ENCODE measurements at places on chromosomes 13 and 19. TPM values are rescaled to one million over a fixed set of nuclear protein-coding genes. Genes with fewer than 3 reads are reported as not detected.

The CATSPERD gene
- total RNA-seq, result not detected

The NOVA2 gene
- 2.5 TPM for total RNA-seq

The GSX1 gene
- not detected for total RNA-seq

DNA sequence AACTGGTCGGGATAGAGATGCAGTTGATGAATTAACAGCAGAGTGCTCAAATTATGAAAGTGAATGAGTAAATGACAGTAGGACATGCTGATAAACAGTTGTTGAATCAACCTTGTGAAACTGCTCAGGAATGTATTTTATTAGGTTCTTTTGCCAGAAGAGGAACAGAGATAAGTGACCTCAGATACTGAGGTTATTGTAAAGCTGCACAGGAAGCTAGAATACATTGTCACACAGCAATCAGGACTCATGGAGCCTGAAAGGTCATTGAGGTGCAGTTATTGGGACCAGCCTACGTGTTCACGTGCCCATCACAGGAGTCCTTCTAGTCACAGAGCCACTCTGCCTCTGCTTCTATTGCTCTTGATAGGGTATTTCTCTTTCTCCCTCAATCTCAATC is 47.5 kb upstream of the MED4 start:
- H3K4me3 ChIP-seq, result no peak overlapping the region
- no peaks in the 10 kb centered on the region for H3K27me3 ChIP-seq
- H3K36me3 ChIP-seq, result no peaks in the 10 kb centered on the region

DNA sequence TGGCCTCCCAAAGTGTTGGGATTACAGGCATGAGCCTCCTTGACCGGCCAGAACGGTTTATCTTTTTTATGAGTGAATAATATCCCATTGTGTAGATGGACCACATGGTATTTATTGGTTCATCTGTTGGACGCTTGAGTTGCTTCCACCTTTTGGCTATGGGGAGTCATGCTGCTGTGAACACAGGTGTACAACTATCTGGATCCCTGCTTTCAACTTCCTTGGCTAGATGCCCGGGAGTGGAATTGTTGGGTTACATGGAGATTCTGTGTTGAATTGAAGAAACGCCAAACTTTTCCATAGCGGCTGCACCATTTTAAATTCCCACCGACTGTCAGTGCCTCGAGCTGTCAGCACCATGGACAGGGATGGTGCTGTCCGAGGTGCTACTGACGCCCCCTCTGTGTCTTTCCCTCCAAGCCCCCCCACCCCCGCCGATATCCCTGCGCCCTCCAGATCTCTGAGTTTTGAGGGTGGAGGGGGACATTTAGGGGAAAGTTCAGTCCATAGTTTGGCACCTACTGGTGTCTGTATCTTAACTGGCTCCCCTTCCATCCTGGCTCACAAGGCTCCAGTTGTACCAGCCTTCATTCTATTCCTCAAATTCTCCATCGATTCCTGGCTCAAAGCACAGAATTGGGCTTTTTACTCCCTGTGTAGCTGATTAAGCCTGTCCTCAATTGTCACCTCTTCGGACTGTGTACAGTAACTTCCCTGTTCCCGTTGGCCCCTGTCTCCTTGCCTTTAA is 27.3 kb downstream of the PNPLA6 start:
- no peaks in the 10 kb centered on the region for H3K4me1 ChIP-seq
- DNase-seq, result no peak
- H3K27ac ChIP-seq, result no peak overlapping the region

GRCh38 chr19:31220540-31220939 is 128.7 kb downstream of the TSHZ3 start:
- H3K36me3 ChIP-seq, result no peaks in the 10 kb centered on the region
- H3K4me1 ChIP-seq, result no peaks in the 10 kb centered on the region
